ENCODE measurements at places on chromosomes 5 and 9.
A peak's percentile ranks its signal among the peaks of the same experiment; 100 is the strongest.

DNA sequence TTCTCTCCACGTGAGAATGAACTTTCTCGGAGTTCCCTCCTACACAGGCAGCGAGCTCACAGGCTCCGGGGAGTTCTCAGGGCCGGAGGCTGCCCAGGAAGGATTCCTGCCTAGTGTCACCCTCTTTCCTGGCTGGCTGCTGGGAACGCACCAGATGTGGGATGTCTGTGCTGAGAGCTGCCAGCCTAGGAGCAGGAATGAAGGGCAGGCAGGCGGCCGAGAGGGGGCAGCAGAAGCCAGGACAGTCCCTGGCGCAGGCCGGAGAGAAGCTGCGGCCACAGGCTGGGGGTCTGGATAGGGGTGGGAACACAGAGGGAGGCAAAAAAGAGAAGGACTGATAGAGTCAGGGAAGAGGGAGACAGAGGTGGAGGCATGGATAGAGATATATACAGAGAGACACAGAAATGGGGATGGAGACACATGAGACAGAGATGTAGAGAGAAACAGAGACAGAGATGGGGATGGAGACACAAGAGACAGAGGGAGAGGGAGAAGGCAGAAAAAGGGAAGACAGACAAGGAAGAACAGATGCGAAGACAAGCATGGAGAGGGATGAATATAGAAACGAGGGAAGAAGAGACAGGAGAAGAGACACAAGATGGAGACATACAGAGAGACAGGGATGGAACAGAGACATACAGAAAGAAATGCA is 25.3 kb upstream of the ENHO start:
- DNase-seq = peak; percentile 43

GRCh38 chr9:107699231-107699630 is 209.7 kb upstream of the KLF4 start:
- DNase-seq = no peak

GRCh38 chr5:145141534-145141933 is 693.6 kb downstream of the PRELID2 start:
- no peak for DNase-seq

DNA sequence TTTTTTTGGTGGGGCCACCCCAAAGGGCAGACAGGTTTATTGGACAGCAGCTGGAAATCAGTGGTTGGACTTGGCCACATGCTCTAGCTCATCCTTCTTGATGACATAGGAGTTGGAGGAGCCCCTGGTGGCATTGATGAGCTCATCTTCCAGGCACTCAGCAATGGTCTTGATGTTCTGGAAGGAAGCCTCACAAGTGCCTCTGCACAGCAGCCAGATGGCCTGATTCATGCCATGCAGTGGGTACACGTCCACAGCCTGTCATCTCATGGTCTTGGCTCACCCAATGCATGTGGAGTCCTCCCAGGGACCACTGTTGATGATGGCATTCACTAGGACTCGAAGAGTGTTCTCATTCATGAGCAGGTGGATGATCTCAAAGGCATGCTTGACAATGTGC is 11.3 kb upstream of the RCL1 start:
- no peak for DNase-seq

GRCh38 chr5:124819201-124819600 is 72.8 kb upstream of the ZNF608 start:
- no peak for DNase-seq

DNA sequence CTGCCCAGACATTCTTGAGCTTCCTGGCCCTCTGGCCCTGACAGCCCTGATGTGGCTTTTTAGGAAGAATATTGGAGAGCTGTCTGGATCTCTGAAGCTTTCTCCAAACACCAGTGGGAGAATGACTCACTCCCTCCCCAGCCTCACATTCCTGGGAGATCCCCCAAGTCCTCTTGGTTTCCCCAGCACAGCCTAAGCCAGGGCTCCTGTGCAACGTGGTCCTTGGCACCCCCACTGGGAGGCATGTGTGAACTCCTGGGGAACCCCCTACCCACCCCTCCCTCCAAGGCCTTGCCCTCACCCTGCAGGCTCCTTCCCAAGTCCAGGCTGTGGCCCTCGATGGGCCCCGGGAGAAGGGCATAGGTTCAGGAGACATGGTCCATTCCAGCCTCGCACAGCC is 12.7 kb downstream of the GLIPR2 start:
- no peak for DNase-seq

GRCh38 chr9:69811351-69811868 is 9.2 kb upstream of the CFAP95 start:
- no peak for DNase-seq

DNA sequence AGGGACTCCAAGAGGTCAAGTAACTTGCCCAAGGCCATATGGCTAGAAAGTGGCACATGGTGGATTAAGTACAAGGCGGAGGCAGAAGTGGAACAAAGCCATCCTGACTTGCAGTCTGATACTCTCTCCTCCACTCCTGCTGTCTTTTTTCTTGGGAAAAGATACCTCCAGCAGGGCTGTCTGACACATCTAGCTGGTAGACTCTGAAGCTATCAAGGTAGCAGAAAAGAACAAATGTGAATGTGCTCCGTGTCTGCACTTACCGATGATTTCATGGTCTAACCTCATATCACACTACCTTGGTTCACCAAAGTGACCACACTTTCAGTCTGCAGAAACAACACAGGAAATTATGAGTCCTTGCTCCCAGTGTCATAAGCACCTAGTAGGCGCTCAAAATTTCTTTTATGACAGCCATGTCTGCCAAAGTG is 284.8 kb downstream of the CRB2 start:
- no peak for DNase-seq

DNA sequence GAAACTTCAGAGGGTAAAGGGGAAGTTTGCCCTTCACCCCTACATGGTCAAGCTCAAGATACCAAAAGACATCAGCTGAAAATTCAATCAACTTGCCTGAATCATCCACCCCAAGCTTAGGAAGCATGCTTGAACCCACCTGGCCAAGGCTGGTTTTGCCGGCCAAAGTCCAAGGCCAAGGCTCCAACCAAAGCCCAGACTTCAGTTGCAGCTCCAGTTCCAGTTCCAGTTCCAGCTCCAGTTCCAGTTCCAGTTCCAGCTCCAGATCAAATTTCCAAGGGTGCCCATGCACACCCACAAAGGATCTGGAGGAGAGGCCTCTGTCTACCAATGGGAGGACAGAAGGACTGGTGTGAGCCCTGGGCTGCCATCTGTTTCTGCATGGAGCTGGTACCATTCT is 4.6 kb upstream of the SERINC5 start:
- DNase-seq = no peak

DNA sequence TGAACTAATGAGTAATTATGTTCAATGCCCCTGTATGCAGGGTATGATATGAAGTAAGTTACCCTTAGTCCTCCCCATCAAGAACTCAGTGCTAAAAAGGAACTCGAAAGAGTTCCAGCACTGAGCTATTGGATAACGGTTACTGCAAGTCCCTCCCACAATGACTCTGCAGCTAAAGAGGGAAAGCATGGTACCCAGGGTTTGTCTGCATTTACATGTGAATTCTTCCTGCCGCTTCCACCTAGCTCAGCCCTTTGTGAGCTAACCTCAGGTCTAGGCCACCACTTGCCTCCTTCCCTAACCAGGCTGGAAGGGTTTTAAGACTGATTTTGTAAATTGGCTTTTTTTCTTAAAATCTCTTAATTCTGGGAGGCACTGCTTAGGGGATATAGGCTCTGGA is 376.8 kb downstream of the EBF1 start:
- DNase-seq = no peak

DNA sequence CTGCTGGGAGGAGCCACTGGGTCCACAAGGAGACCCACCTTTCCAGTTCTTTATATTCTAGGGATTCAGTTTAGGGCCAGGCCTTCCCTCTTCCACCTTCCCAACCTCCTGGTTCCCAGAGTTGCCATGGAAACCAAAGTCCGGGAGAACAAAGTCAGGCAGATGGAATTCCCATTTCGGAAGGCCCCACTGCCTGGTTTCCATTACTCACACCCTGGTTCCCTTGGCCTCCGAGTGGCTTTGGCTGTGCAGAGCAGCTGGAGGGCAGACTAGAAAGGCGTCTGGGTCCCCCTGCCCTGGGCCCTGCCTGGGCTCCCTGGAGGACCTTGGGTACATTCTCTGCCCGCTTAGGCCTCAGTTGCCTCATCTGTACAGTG is 136.1 kb downstream of the RGS3 start:
- no peak for DNase-seq

DNA sequence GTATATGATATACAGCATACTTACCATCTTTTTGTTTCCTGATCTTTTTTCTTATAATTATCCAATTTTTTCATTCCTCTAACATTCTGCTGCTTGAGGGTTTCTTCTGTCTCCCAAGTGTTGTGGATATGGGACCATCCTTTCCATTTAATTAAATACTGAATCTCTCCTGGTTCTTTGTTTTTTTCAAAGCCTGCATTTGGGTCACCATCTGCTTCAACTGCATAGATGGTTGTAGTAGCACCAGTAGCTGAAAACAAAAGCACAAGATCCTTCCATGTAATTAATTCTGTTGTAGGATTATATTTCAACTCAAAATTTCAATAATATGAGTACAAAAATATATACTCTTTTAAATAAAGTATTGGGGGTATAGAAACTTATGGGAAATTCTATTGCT is 29.4 kb downstream of the CHD1 start:
- DNase-seq = no peak

DNA sequence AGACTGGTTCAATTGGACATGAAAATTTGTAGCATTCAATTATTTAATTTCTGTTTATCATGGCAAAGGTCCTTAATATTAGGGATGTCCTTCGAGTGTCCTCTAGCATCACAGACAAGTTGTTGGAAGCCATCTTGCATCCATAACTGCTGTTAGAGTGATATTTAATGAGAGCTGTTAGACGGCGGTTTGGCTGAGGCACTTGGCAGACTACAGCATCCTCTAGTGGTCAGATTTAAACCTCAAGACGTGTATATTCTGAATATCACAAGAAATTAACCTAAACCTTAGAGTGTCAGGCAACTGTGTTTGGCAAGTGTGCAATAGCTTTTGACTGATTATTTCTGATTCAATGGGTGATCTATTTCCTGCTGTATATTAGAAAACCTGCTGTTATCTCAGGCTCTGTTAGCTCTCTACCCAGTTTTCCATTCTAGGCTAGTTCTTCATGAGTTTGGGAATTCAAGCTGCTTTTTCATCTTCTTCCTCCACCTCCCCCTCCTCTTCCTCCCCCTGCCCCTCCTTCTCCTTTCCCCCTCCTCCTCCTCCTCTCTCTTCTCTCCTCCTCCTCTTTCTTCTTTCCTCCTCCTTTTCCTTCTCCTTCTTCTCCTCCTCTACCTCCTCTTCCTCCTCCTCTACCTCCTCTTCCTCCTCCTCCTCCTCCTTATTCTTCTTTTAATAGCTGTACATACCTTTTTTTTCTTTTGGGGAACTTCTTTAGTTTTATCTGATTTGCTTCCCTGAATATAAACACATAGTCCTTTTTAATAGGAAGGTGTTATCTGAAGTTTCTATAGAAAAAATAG is 8.6 kb downstream of the SPINK1 start:
- DNase-seq = peak; percentile 67

GRCh38 chr5:151661968-151662732 is 24.6 kb downstream of the SPARC start:
- no peak for DNase-seq

- no peak for DNase-seq
Measured at GRCh38 chr9:72509053-72509452, 12.4 kb upstream of the TMC1 start.
